ENCODE measurements at places on chromosomes 7 and 10.

- no peaks in the 10 kb centered on the region for H3K4me1 ChIP-seq
- no peak for DNase-seq
- H3K36me3 ChIP-seq: no peaks in the 10 kb centered on the region
- no peaks in the 10 kb centered on the region for H3K27me3 ChIP-seq
- no peak overlapping the region for H3K4me3 ChIP-seq
Observed at GRCh38 chr10:61791216-61791615, 110.3 kb upstream of the ARID5B start.

DNA sequence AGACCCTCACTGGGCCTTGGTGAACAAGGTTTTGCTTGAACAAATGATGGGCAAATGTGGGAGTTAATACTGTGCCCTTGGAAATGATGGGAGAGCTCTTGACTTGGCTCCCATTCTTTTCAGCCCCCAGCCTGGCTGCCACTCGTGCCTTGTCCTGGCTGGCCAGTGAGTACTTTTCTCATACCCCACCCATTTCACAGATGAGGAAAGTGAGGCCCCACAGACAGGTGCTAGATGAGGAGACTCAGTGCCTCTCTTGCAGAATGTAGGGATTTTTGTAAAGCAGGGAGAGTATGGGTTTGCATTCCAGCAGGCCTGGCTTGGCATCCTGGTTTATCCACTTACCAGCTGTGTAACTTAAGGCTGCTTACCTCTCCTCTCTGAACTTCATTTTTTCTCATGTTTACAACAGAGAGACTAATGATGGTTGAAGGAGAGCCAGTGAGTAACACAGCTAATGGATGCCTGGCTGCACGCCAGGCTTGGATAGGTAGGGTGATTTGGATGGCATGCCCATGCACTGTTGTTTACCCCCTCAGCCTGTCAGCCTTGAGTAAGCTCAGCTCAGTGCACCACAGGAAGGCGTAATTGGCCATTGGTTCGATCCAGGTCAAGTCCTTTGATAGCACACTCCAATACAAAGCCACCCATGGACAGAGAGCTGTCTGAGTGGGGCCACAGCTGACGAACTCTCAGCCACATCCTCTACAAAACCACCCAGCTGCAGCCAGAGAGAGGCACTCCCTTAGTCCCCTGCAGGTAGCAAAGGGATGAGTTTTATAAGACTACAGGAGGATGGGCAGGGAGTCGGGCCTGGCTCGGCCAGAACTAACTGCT is 436.8 kb downstream of the RPS24 start:
- H3K27ac ChIP-seq: no peak overlapping the region
- DNase-seq: no peak
- H3K4me1 ChIP-seq: no peaks in the 10 kb centered on the region
- H3K27me3 ChIP-seq: no peaks in the 10 kb centered on the region
- no peaks in the 10 kb centered on the region for H3K36me3 ChIP-seq
- no peak overlapping the region for H3K4me3 ChIP-seq

- no peak overlapping the region for H3K4me3 ChIP-seq
- no peaks in the 10 kb centered on the region for H3K36me3 ChIP-seq
- no peak for DNase-seq
Observed at GRCh38 chr7:17661982-17662585, 278.2 kb downstream of the SNX13 start.

DNA sequence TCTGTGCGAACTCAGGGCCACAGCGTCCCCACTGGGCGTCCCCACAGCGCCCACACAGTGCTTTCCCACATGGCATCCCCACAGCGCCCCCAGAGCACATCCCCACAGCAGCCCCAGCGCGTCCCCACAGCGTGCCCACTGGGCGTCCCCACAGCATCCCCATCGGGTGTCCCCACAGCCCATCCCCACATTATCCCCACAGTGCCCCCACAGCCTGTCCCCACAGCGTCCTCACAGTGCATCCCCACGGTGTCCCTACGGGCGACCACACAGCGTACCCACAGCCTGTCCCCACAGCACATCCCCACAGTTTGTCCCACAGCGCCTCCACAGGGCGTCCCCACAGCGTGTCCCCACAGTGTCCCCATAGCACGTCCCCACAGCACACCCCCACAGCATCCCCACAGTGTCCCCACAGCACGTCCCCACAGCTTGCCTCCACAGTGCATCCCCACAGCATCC is 131.6 kb downstream of the ACTR3B start:
- H3K4me1 ChIP-seq: no peaks in the 10 kb centered on the region
- peaks cover 19% of the 10 kb centered on the region for H3K27me3 ChIP-seq
- no peaks in the 10 kb centered on the region for H3K36me3 ChIP-seq
- no peak overlapping the region for H3K4me3 ChIP-seq
- no peak overlapping the region for H3K27ac ChIP-seq

- no peak overlapping the region for H3K27ac ChIP-seq
- H3K4me3 ChIP-seq: no peak overlapping the region
- H3K36me3 ChIP-seq: no peaks in the 10 kb centered on the region
- H3K4me1 ChIP-seq: peaks cover 3% of the 10 kb centered on the region
- no peak for DNase-seq
Observed at GRCh38 chr10:113094114-113094486, 144.1 kb downstream of the TCF7L2 start.

DNA sequence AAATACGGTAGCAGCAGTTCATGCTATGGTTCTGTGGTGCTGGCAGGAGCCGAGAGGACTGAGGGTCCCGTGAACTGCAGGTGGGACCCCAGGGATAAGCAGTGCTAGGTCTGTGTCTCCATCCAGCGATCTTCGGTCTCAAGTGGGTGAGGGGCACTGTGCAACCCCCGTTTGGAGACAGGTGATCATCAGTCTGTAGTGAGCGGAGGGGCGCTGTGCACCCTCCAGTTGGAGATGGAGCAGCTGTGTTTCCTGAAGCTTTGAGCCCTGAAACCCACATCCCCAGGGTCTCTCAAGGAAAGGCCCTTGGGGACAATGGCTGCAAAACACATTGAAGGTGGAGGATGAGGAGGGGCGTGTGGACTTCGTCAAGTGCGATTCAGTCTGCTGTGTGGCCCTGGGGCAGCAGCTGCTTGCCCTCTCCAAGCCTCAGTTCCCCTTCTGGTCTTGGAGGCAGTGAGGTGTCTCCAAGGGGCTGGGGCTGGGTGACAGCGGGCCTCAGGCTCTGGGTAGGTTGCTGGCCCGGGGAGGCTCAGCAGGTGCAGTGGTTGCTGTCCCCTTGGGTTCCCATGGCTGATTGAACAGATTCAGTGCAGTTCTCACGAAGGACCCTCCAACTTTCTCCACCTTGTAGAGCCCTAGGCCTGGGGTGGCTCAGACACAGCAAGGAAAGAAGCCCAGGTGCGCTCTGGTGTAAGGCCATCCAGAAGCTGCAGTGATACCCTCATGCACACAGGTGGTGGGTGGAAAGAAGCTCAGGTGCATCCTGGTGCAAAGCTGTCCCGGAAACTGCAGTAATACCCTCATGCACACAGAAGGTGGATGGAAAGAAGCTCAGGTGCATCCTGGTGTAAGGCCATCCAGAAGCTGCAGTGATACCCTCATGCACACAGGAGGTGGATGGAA is 160.6 kb downstream of the ADARB2 start:
- H3K27ac ChIP-seq: no peak overlapping the region
- H3K36me3 ChIP-seq: no peaks in the 10 kb centered on the region
- H3K4me1 ChIP-seq: no peaks in the 10 kb centered on the region
- H3K27me3 ChIP-seq: peaks cover 36% of the 10 kb centered on the region
